ENCODE measurements at places on chromosomes 6 and 20.

GRCh38 chr6:121504227-121504626 lies 68.8 kb downstream of the GJA1 start:
- no peak for DNase-seq

DNA sequence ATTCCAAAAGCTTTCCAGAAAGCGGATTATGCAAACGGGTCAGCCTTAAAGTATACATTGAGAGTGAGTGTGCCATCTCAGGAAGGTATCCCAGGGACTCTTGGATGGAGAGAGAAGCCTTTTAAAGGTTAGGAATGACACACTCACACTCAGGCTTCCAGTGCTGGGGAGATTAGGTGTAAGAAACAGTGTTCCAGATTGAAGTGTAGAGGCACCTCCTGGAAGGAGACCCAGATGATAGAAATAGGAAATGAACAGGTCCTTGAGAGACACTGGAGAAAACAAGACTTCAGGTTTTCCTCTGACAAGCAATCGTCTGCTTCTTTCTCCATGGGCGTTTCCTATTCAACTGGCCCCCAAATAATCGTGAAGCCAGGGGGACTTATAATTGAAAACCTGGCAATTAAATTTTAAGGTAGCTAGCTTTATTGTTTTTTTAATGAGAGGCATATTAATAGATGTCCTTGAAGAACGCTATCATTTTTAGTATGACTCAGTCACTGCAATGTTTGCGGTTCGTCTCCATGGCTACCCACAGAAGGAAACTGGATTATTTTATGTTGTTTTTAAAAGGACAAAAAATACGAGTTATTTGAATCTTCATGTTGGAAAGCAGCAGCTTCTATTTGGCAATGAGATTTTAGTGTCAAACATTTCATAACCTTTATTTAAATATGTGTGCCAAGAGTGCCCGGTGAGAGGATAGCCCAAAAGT lies 85.3 kb downstream of the TRMT6 start:
- peak; percentile 22 for DNase-seq

DNA sequence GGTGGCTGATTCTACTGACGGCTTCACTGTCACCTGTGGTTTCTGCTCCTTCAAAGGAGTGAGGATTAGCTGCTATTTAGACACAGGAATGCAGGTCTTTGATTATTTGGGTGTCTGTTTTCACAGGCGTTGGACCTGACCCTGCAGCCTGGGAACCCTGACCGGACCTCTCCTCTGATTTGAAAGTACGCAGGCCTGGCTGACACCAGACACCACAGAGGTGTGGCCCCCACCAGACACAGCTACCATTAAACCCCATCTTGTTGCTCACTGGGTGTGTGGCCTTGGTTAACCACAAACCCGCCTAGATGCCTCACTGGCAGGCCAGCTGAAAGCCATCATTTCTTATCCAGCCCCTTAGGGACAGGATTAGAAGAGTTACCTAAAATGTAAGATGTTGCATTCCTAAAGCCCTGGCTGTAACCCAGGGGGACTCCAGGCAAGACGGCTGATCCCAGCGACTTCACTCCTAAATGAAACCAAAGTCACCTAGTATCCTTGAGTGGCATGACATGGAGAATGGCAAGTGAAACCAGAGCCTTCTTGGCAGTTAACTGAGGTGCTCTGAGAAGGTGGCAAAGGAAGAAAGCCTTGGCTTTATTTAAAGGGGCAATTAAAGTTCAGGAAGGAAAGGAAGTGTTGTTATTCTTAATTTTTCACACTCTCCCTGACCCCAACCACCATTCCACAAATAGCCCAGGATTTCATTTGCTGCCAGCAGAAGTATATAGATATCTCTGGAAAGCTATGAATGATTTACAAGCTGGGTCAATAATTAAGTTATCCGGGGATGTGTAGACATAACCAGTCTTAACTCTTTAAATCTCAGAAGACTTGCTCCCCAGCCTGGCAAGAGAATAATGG lies 169.9 kb downstream of the QRSL1 start:
- no peak for DNase-seq

DNA sequence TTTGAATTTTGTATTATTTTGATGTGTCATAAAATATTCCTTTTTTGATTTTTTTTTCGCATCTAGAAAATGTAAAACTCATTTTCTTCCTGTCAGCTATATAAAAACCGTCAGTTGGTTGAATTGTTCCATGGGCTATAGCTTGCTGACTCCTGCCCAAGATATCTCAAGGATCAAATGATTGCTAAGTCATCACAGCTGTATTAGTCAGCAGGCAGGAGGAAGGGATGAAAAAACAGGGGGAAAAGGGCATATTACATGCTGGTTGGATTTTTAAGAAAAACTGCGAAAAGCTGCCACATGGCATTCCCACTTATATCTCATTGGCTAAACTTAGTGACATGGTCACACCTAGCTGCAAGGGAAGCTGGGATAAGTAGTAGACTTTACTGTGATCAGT lies 569.9 kb downstream of the BCKDHB start:
- DNase-seq: no peak

- DNase-seq: no peak
Observed at GRCh38 chr20:38134427-38135270, 30.4 kb downstream of the TGM2 start.

DNA sequence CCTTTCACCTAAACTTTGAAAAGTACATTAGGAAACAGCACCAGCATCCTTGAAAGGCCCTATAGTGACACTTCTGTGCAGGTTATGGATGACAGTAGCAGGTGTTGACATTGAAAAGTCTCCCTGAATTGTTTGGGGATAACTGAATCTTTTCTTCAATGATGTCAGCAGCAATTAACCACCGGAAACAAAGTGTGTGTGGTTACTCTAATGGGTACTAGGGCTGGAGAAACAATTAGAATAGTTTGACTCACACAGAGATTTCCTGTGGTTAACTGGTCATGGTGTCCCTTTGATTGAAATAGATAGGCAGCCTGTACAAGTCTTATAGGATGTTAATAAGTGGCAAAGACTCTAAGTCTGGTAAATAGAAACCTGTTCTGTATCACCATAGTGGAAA lies 189.1 kb downstream of the TBX18 start:
- no peak for DNase-seq

GRCh38 chr6:26231006-26231587 lies 133.9 kb upstream of the BTN3A2 start:
- DNase-seq: no peak

GRCh38 chr6:116476002-116476678 lies 15.0 kb downstream of the CALHM6 start:
- DNase-seq: no peak

GRCh38 chr20:51029963-51030920 lies 7.3 kb upstream of the KCNG1 start:
- no peak for DNase-seq

DNA sequence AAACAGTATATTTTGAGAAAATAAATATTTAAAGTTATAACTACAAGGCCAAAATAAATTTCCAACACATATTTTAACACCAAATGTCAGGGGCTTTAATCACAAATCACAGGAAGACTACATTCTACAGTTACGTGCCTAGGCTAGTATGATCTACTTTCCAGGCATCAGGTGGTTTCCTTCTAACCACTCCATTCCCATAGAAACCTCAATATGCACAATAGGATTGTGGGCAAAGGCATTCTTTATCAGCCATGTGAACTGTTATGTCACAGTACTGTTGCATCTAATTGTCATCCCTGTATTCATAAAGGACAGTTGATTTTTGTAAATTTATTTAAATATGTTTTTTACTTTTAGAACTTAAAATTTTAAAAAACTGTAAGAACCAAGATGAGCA lies 32.4 kb downstream of the ATG5 start:
- no peak for DNase-seq

DNA sequence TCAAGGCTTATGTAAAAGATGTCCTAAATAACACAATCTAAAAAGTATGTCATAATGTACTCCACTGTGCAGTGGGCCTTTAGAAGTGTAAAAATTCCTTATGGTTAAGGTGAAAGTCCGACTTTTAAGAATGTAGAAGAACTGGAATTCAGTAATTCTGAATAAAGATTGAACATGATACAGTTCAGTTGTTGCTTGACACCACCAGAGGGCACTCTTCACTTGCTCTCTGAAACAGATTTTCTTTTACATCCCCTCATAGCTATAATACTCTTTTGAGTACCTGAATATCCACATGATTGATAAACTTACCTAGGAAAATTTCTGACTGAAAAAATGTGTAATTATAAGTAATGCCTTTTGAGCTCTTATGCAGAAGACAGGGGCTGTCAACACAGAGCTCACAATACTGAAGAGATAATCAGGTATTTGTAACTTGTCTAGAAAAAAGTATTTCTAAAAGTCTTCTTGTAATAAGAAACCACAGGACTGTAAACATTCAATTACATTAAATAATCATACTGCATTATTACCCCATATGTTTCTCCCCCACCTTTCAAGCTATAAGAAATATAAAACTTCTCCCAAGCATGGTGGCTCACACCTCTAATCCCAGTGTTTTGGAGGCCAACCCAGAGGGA lies 92.1 kb downstream of the POPDC3 start:
- no peak for DNase-seq

GRCh38 chr6:93474733-93475179 lies 55.4 kb upstream of the EPHA7 start:
- no peak for DNase-seq

DNA sequence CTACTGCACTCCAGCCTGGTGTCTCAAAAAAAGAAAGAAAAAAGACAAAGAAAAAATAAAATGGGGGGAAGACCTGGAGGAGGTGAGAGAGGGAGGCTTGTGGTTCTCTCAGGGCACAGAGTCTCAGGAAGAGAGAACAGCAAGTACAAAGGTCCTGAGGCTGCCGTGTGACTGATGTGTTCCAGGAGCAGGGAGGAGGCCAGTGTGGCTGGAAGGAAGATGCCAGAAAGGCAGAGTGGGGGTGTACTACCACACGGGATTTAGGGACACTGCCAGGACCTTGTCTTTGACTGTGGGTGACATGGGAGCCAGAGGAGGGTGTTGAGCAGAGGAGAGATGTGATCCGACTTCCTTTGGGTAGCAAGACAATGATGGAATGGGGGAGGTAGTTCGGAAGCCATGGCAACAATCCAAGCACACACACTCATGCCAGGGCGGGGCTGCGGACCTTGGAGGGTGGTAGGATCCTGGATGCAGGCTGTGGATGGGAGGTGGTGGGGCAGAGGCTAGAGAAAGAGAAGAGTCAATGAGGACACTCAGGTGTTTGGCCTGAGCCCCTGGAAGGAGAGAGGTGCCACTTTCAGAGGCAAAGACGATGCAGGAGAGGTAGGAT lies 136.4 kb upstream of the PTPN1 start:
- no peak for DNase-seq

GRCh38 chr6:90369024-90369519 lies 72.4 kb upstream of the BACH2 start:
- peak; percentile 21 for DNase-seq

DNA sequence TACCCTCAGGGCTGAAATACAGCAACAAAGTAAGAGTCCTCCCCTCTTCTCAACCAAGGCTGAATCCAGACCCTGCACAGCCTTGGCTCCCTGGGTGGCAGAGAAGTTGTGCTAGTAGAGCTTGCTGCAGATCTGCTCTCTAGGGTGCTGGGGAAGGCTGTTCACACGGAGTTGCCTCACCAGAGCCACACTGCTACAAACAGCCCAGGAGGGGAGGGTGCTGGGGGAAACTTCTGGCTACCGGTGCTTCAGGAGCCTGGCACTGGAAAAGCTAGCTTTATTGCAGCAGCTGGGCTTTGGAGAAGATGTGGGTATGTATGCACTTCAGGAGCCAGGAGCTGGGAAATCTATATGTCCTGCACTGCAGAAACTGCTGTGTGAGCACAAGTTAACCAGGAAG lies 37.6 kb upstream of the SUPT3H start:
- DNase-seq: no peak

- DNase-seq: no peak
Observed at GRCh38 chr6:130730600-130730999, 96.6 kb upstream of the SMLR1 start.

GRCh38 chr20:59580146-59580946 lies 24.0 kb upstream of the PHACTR3 start:
- DNase-seq: no peak

DNA sequence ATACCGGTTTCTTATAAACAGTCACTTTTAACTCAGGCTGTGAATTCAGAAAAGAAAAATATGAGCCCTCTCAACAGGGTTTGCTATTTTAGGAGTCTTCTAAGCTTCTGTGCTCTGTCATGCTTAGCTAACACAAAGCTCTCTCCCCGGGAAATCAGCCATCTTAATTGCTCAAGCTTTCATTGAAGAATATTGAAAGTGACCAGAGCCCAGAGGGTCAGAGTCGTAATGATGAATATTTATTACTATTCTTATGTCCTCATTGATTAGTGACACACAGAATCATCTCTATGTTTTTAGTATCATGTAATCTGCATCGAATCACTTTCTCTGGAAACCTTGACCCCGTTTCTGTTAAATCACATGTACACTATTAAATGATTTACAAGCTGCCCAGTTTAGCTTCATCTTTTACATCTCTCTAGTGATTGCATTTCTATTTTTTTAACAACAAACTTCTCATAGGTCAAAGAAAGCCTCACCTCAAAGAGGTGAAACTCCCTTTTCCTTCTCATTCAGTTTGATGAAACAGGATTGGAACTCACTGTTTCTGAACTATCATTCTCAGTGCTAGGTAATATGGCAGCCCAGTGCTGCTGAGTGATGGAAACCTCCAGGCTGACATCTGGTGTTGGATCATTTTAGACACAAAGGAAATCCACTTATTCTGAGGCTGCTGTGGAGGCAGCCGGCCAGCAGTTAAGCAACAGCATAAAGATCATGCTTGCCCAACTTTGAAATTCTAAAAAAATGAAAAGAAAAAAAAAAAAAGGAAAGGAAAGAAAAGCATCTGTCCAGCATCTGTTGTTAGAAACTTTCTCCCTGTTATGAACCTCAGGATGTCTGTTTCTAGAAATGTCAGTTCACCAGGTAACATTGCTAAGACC lies 96.3 kb downstream of the RFPL4B start:
- DNase-seq: no peak

DNA sequence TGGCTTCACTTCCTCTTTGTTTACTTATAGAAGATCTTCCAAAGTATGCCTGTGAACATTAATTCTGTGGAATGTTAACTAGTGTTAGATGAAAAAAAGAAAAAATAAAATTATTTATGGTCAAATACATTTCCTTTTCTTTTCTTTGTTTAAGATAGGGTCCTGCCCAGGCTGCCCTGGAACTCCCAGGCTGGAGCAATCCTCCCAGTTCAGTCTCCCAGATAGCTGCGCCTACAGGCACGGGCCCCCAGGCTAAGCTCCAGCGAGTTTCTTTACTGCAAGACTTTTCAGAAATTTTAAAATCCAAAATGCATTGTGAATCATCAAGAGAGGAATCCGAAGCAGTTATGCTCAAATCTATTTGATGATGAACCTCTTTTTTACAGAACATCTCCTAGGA lies 39.3 kb upstream of the IL20RA start:
- no peak for DNase-seq

DNA sequence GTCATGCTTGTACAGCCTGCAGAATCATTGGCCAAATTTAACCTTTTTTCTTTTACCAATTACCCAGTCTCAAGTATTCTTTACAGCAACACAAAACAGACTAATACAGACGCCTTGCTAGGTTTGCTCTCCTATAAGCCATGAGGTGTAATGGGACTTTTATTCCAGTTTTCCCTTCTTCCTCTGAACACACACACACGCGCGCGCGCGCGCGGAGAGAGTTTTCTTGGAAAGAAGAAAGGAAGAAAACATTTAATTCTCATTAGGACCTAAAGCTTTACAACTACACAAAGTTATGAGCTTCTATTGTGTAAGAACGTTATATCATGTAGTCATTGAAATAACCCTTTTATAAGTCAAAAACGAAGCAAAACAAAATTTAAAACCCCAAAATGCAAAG lies 681.6 kb upstream of the FLRT3 start:
- no peak for DNase-seq

Data from activated naive CD4-positive, alpha-beta T cell treated with Interleukin-2 at 50 U/mL for 16 hours (primary cell).